ENCODE measurements at places on chromosomes 6 and 20.
A peak's percentile ranks its signal among the peaks of the same experiment; 100 is the strongest.

GRCh38 chr6:8983202-8983688 lies 547.9 kb upstream of the SLC35B3 start:
- peak; percentile 54 for DNase-seq

GRCh38 chr6:45645302-45645701 lies 267.6 kb upstream of the SUPT3H start:
- no peak for DNase-seq

DNA sequence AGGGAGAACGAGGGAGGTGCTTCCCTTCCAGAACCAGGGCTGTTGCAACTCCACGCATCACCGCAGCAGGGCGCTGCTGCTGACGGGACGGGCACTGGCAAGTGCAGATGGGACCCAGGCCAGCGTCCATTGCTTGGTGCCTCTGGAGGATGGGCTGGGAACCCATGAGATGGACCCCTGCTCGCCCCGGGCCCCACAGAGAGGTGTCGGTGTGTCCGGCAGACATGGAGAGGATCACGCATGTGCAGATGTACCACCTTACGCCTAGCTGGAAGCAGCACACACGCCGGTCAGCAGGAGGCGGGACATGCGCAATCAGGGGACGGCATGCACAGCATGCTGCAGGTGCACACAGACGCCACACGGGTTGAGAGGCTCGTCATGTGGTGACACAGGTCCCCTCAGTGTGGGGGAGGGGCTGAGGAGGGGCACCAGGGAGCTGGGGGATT lies 5.7 kb downstream of the CABLES2 start:
- no peak for DNase-seq

- peak; percentile 4 for DNase-seq
Observed at GRCh38 chr6:53070806-53071205, 5.6 kb downstream of the FBXO9 start.

GRCh38 chr6:2450546-2450945 lies 205.1 kb upstream of the GMDS start:
- no peak for DNase-seq

DNA sequence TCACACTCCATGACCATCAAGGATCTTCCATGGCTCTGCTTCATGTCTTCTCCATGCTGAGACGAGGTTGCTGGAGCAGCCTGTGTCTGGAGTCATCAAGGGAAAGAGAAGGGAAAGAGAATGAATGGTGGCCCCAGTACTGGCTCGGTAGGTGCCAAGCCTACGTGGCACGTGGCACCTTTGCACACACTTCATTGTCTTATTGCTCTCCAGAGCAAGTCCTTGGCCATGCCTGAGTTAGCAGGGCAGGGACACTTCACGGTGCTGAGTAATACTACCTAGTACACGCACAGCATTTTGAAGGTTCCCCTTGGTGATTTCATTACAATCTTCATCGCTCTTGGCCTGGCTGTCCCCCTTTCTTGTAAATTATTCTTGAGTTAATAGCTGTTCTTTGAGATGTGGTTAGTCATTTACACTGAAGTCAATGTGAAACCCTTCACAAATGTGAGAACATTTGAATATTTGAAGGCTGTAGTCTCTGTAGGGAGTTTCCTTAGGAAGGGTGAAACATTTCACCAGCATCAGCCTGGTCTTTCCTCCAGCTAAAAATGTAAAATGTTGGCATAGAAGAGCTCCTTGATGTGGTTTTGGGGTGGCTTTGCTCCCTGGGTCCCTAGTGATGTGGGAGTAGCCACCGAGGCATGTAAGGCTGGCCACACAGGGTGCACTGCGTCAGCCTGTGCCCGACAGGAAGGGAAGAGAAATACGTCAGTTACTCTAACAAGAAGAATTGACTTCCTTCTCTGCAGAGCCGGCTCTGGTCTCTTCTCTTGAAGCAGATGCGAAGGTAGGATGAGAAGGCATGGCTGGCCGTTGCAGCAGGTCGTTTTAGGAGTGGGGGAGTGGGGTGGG lies at the start of gene SYTL3:
Gene SYTL3, plus strand, starts transcription at position 766 of the 855 bp plus-strand sequence. CDS start 13,215 bp downstream, outside the sequence.
- peak; percentile 90 for DNase-seq

DNA sequence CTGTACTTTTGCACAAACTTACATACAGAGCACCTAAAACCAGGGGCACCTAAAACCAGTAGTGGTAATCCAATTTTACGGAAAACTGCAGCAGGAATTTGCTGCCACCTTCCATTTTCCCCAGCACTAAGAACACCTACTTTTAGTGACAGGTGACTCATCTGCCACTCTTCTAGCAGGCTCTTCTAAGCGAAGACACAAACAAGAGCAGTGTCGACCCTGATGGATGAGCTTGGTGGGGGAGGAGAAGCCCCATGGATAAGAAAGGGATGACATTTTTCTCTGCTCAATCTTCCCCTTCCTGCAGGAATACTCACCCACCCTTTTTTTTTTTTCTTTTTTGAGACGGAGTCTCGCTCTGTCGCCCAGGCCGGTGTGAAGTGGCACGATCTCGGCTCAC lies 116.9 kb downstream of the GMPR start:
- no peak for DNase-seq

DNA sequence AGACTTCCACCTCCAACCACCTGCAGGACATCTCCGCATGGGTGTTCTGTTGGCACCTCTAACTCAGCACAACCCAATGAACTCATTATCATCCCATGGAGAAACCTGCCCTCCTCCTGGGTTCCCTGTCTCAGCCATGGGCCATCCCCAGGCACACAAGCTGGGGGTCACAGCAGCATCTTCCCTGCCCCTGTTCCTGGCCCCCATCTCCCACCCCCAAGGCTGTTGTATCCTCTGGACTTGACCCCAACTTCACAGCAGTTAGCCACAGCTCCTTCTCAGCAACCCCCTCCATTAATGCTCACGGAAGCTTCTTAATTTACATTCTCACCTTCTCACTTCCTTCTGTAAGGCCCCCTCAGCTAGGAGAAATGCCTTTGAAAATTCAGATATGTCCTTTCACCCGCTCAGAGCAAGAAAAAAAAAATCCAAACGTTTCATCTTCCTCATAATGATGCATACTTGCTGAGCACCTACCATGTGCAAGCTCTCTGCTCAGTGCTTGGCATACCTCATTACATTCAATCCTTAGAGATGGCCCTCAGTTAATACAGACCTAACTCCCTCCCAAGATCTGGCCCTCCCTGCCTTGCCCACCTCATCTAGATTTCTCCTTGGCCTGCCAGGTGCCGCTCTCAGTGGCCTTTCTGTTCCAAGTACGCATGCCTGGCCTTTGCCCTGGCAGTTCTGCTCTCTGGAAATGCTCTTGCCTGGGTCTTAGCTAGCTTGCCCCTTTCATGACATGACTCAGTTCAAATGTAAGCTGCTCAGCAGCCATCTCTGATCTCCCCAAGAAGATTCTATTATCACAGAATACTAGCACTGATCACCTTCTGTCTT lies 2.5 kb upstream of the NELFCD start:
- DNase-seq: no peak

GRCh38 chr6:164216368-164216767 lies 801.9 kb downstream of the QKI start:
- no peak for DNase-seq

DNA sequence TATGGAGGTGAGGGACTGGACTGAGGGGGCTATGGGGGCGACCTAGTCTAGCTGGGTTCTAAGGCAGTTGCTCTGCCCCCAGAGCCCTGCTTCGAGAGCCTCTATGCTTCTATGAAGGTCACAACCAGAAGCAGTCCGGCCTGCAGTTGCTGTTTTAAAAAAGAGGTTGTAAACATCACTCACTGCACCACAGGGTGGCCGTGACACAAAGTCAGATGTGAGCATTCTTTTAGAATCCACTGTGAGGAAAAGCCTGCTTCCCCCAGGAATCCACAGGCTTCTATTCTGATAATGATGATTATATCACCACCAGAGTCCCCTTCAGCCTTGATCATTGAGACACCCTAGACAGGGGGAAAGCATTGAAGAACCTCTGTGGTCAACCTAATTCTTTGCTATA lies 229.7 kb upstream of the AGPAT4 start:
- DNase-seq: no peak

DNA sequence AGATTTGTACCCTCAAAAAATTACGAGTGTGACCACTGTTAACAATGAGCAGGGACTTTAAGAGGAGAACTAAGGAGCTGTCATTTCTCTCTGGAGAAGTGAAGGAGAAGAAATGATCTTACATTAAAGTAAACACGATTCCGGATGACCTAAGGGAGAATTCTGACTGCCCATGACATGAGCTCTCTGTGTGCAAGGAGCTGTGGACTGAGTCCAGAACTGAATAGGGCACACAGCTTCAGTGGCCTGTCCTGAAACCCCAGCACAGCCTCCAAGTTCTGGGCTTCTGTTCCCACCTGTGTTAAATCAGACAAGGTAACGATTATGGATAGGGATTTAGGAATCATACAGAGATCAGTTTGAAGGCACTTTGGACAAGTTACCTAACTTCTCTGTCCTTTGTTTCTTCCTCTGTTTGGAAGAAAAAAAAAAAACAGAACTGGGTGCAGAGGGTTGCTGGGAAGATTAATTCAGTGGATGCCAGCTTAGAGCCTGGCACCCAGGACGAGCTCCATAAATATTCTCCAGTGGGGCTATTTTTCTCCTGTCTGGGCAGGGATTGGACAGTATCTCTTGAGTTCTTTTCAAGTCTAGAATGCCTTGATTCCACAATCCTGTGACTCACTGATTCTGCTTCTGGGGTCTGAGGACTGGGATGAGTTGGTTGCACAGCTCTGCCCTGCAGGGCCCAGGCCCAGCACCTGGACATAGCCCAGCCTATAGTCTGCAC lies 65.7 kb downstream of the MRPL14 start:
- peak; percentile 67 for DNase-seq

DNA sequence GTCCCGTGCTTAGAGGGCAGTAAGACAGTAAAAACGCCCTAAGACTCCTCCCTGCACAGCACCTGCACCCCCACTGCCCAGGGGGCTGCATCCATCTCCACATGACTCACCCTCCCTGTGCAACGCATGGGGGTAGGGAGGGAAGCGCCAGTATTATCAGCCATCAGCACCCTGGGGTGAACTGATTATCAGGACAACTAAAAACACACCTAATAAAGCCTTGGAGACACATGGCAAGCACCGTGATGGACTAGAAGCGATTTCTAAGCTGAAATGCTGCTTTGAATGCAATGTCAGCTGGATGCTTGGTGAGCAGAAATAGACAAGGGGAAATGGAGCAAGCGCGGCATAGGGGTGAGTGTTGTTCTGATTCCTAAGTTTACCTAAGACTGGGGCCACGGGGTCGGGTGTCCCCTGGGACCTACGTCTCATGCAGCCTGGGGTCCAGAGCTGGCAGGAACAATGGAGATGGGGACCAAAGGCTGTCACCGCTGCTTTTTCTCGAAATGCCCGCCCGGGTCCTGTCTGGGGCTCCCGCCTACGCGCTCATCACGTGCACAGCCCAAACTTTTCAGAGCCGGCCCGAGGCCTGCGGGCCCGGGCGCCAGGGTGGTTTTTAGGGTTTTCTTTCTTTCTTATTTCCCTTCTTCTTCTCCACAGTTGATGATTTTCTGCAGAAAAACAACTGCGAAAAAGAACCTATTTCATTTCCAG lies 702 bp upstream of the TNFAIP3 start:
- no peak for DNase-seq

All from fibroblast of skin of back (primary cell).